Occipital lobe (tissue), 3 donors: ENCODE measurements at places on chromosomes 5 and 9. TPM values are rescaled to one million over a fixed set of nuclear protein-coding genes. Genes with fewer than 3 reads are reported as not detected.

DNA sequence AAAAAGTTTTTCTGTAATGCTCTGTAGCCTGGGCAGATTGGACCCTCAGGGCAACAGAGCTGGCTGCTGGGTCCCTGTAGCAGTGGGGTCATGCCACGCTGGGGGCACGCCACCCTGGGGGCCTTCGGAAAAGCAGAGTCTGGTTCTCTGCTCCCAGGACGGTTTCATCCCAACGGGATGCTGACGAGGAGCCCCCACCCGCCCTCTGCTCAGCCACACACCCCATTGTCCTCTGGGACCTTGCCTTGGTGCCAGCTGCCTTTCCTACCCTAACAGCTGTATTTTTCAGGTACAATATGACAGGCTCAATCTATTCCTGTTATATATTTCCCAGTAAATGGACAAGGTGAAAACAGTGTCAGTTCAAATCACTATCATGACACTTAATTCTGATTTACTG, 29.0 kb upstream of the MVB12B start:
- DNase-seq = no peak

Gene NDUFS4
- total RNA-seq = 87.8 TPM

Gene NMUR2
- total RNA-seq = not detected

DNA sequence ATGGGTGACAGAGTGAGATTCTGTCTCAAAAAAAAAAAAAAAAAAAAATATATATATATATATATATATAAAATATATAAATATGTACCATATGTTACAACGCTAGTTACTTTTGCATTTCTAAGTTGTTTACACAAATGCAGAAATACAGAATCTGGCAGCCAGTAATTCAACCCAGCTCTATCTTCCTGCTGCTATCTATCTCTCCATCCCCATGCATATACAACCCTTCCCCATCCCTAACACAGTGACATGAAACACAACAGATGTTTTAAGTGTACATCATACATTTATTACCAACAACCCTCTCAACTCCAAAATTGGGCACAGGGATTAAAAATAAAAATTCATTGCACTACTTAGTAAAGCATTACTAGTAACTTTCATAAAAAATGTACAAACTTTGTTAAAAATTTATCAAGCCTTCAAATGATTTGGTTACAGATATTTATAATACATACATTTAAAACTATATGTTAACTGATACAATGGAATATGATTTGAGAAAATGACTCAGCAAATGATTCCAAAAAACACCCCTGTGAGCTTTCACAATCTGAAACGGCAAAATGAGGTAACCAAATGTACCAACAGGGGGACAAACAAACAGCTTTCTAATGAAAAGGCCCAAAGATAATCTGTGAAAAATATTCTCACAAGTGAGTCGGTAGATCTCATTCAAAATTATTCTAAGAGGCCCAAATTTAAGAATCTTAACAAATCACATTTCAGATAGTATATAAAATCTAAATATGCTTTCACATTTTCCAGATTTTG, 63.8 kb downstream of the RNF38 start:
- no peak for DNase-seq

DNA sequence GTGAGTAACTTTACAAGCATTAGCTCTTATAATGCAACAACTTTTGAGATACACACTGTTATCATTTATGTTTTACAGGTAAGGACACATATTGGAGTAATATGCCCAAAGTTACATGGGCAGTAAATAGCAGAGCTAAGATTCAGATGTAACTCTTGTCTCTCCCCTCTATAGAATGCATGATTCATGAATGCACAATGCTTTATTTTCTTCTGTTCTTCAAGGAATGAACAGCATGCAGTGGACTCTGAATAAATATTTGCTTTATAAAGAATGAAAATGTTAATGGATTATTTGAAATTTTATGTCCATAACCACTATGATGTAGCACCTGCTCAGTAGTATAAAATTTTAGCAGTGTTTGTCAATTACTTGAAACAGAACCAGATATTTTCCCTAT, 629.5 kb downstream of the KCTD16 start:
- DNase-seq = no peak

DNA sequence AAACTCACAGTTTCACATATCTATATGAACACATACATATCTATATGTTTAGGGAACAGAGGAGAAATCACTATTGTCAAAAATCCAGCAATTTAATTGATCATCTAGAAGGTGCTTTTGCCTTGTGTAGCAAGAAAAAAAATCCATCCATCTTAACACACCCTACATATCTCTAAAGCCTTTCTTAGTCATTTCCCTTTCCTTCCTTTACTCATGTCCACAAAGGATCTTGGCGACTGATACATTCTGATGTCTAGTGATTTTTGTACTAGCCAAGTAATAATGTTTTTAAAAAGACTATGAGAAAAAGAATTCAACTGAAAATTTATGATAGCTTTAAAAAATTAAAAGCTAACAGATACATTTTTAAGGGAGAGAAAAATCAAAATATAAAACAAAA, 22.5 kb downstream of the ZDHHC21 start:
- DNase-seq = no peak

Gene CEL
- total RNA-seq = not detected

Gene CTNNA1
- total RNA-seq = 216 TPM
